ENCODE measurements at places on chromosomes 2 and 18.

DNA sequence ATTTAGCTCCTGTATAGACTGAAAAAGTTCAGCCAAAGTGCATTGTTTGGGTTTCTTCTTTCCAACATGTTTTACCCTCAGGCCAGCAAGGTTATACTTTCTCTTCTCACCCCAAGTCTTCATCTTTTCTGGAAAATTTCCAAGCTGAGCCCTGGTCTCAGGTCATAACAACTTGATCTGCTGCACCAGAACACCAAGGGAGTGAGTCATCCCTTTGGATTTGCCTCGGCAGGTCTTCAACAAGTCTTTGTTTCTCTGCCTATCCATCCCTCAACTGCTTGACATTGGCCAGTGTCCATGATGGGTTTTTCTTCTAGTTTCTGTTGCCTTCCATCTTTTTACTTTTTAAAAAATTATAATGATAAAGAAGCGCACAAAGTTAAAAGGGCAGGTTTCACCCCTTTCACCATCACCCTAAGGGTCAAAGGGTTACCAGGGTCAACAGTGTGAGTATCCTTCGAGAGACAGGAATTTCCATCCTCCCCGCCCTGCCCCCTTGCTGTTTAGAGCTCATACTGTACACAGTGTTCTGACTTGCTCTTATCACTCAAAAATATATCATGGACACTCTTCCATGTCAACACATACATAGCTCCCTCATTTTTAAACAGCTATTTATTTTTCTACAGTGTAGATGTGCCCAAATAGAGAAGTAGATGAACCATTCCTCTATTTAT, 5.7 kb upstream of the SPATS2L start:
- no peak overlapping the region for H3K4me3 ChIP-seq
- H3K27ac ChIP-seq, result peak overlapping the region; percentile 23
- H3K36me3 ChIP-seq, result no peaks in the 10 kb centered on the region
- peak; percentile 92 for DNase-seq

- no peaks in the 10 kb centered on the region for H3K27me3 ChIP-seq
- no peaks in the 10 kb centered on the region for H3K4me1 ChIP-seq
- no peak overlapping the region for H3K4me3 ChIP-seq
- DNase-seq, result peak; percentile 45
- H3K27ac ChIP-seq, result no peak overlapping the region
- no peaks in the 10 kb centered on the region for H3K36me3 ChIP-seq
Measured at GRCh38 chr18:12060182-12060870, 33.3 kb upstream of the ANKRD62 start.

DNA sequence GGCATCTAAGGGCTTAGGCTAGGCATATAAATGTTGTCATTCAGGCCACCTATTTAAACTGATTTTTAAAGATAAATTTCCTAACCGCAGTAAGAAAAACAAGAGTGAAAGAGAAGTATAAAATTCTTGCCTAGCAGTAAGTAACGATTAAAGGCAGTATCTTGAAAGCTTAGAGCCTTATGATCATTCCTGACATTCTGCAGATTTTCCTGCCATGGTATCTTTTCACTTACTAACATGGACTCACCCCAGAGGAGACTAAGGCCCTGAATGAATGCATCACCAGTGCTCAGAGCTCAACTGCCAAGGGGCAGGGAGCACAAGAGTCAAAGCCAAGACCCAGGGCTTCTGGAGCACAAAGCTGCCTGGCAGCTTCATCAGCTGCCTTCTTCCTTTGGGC, 133.1 kb downstream of the GCA start:
- no peak overlapping the region for H3K27ac ChIP-seq
- peaks cover 34% of the 10 kb centered on the region for H3K4me1 ChIP-seq
- no peak for DNase-seq
- H3K27me3 ChIP-seq, result no peaks in the 10 kb centered on the region
- no peaks in the 10 kb centered on the region for H3K36me3 ChIP-seq
- H3K4me3 ChIP-seq, result no peak overlapping the region

GRCh38 chr2:58634653-58635370, 393.7 kb upstream of the FANCL start:
- H3K4me3 ChIP-seq, result 0 out of 2 replicates have a peak overlapping the region, but pooled peaks have one; percentile 4
- H3K27ac ChIP-seq, result peak overlapping the region; percentile 82
- H3K27me3 ChIP-seq, result no peaks in the 10 kb centered on the region

DNA sequence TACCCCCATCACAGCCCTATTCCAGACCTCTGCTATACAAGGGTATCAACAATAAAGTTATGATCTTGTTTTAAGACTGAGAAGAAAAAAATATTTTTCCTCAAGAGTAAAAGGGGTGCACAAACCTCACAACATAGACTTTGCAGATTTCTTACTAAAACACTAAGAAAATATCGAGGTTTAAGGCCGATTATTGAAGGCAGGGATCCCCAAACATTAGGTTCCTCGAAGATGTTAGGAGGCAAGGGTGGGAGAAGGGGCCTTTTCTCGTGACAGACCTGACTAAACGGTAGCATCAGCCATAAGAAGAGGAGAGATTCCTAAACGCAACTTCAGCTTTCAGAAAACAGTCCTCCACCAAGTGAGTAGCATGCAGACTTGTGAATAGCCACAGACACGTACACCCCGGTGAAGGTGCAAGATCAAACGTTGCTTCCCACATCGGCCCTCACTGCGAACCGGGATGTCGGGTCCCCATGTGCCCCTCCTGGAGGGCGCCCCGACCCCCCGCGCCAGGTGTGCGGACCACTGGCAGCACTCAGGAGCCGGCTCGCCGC, 678 bp downstream of the PIAS2 start:
- DNase-seq, result no peak
- H3K4me1 ChIP-seq, result no peaks in the 10 kb centered on the region
- no peaks in the 10 kb centered on the region for H3K27me3 ChIP-seq
- H3K27ac ChIP-seq, result no peak overlapping the region
- no peaks in the 10 kb centered on the region for H3K36me3 ChIP-seq

- no peaks in the 10 kb centered on the region for H3K4me1 ChIP-seq
- no peak overlapping the region for H3K27ac ChIP-seq
Measured at GRCh38 chr2:72438364-72438763, 290.7 kb upstream of the CYP26B1 start.

DNA sequence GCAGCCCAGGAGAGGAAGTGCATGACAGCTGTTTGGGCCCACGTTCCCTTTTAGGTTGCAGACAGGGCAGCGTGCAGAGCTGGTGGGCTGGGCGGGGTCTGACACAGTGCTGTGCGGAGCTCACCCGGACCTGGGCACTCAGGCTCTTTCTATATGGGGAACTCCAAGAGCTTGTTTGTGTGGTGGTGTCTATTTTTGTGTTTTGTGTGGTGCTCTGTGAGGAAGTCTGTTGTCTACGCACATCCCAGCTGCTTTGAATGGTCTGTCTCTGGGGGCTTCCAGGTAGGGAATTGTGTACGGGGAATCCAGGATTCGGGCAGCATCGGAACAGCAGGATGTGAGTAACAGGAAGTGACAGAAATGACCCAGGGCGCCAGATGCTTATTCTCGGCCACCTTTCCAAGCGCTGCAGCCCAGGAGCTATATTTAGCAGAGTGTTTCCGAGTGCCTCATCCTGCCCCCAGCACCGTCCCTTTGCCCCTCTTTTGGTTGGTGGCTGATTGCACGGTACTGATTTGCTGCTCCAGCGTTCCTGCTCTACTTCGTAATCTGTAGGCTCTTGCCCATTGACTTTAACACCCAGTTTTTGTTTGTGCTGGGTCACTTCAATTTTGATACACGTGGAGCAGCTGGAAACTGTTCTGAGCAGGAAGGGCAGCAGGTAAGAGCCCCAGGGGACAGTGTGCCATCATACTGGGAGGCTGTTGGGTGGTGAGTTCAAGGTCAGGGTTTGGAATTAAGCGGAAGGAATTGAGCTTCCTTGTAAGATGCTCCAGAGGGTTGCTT, 64.7 kb downstream of the DGKD start:
- H3K4me1 ChIP-seq, result peaks cover 94% of the 10 kb centered on the region
- H3K4me3 ChIP-seq, result peak overlapping the region; percentile 63
- no peaks in the 10 kb centered on the region for H3K27me3 ChIP-seq
- peak overlapping the region; percentile 96 for H3K27ac ChIP-seq
- H3K36me3 ChIP-seq, result peaks cover 11% of the 10 kb centered on the region
- DNase-seq, result peak; percentile 81

GRCh38 chr2:219251656-219252055, 1.4 kb upstream of the TUBA4B start:
- H3K27me3 ChIP-seq, result no peaks in the 10 kb centered on the region
- H3K36me3 ChIP-seq, result peaks cover 14% of the 10 kb centered on the region
- H3K4me1 ChIP-seq, result peaks cover 59% of the 10 kb centered on the region
- DNase-seq, result no peak

- H3K4me3 ChIP-seq, result no peak overlapping the region
- no peaks in the 10 kb centered on the region for H3K36me3 ChIP-seq
- no peak overlapping the region for H3K27ac ChIP-seq
- no peaks in the 10 kb centered on the region for H3K27me3 ChIP-seq
- H3K4me1 ChIP-seq, result no peaks in the 10 kb centered on the region
- DNase-seq, result peak; percentile 34
Measured at GRCh38 chr18:47754311-47755101, 176.0 kb downstream of the SMAD2 start.

- peak overlapping the region; percentile 7 for H3K4me3 ChIP-seq
- no peaks in the 10 kb centered on the region for H3K36me3 ChIP-seq
- H3K27me3 ChIP-seq, result no peaks in the 10 kb centered on the region
- H3K4me1 ChIP-seq, result peaks cover 16% of the 10 kb centered on the region
Measured at GRCh38 chr2:216596236-216596979, 36.8 kb upstream of the IGFBP2 start.

Data from PC-3 (cell line).